ENCODE measurements at places on chromosomes 1 and 21. TPM values are rescaled to one million over a fixed set of nuclear protein-coding genes. Genes with fewer than 3 reads are reported as not detected.

The NKAIN1 gene
- total RNA-seq = 0.12 TPM

The CYYR1 gene
- total RNA-seq = not detected

The FAM151A gene
- not detected for total RNA-seq

DNA sequence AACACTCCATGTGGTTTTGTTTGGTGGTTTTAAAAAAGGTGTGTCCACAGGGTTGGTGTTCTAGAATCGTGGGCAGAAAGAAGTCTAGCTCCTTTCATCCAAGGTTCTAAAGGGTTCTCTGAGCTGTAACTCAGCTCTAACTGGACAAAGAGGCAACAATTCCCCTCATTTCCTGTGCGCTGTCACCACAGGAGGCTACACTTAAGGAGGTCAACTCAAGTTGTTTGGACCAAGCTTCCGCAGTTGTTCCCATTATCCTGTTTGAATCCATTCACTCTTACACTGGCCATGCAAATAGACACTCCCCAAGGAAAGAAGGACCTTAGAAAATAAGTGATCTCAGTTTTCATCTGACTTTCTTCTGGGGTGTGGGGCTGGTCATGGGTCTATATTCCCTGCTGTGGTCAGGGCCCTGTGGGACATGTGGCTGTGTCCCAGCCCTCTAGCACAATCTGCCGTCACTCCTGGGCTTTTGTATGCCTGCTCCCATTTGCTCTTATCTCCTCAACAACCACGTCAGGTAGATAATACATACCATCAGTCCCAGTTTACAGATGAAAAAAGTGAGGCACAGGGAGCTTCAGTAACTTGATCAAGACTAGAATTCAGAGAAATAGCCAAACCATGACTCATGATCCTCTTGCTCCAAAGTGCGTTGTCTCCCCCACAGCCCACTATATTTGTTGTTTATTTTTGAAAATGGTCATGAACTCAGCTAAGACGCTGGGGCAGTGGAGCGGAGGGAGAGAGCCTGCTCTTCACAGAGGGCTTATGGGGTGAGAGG lies 103.6 kb downstream of the RHOU start:
- H3K27me3 ChIP-seq = peaks cover 34% of the 10 kb centered on the region
- peak overlapping the region; percentile 78 for H3K27ac ChIP-seq
- H3K4me1 ChIP-seq = peaks cover 52% of the 10 kb centered on the region
- no peaks in the 10 kb centered on the region for H3K36me3 ChIP-seq
- peak overlapping the region; percentile 4 for H3K4me3 ChIP-seq

DNA sequence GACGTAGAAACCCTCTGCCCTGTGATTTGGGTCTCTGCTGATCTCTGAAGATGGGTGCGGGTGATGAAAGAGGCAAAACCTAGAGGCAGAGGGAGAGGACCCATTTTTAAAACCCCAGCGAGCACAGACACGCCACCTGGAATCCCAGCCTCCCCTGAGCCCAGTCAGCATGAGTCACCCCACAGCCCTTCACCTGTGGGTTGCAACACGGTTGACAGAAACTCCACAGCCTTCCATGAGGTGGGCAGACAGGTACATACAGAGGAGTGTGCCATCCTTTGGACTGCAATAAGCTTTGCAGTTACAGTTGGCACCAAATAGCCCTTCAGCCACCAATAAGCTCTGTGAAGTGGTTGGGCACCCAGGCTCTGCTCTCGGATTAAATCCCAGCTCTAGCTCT lies 2.1 kb upstream of the GRHL3 start:
- no peaks in the 10 kb centered on the region for H3K27me3 ChIP-seq
- DNase-seq = peak; percentile 97
- no peak overlapping the region for H3K27ac ChIP-seq
- H3K4me3 ChIP-seq = peak overlapping the region; percentile 28
- peaks cover 55% of the 10 kb centered on the region for H3K4me1 ChIP-seq
